Activated CD8-positive, alpha-beta T cell treated with anti-CD3 and anti-CD28 coated beads for 36 hours (primary cell): ENCODE measurements at places on chromosomes 5 and 9.

DNA sequence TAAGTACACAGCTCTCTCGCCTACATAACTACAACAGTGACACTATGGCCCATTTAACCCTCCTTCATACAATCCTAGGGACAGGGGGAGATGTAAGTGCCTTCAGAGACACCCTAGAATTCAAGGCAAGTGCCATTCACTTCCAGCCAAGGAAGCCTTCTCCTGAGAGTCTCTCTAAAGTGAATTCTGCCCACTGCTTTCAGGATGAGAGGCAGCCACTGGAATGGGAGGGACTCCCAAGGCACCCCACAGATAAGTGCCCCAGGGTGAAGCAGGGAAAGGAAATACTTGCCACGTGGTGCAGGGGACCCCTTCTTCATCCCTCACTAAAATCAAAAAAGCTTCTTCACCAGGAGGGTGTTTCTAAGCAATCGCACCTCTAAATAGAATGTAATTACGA, 283.7 kb downstream of the ZNF608 start:
- no peak for DNase-seq

- DNase-seq = no peak
These were observed 726.1 kb upstream of the ADAMTS16 start for GRCh38 chr5:4413996-4414395.

- no peak for DNase-seq
These were observed 338.6 kb downstream of the SLIT3 start for GRCh38 chr5:168962306-168962705.

DNA sequence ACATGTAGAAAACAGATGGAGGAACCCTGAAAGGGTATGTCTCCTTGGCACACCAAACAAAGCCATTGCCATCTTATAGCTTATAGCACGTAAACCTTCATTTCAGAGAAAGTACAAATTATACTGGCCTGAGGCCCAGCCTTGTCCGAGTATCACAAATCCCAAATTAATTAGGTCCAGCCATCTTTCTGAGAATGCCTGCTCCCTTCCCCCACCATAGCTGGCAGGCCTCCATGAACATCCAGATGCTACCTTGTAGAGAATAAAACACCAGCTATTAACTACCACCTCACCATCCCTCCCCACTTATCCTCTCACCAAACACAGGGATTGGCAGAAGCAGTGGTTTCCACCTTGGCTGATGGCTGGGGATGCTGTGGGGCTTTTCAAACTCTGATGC, 224.0 kb downstream of the SPOCK1 start:
- no peak for DNase-seq

DNA sequence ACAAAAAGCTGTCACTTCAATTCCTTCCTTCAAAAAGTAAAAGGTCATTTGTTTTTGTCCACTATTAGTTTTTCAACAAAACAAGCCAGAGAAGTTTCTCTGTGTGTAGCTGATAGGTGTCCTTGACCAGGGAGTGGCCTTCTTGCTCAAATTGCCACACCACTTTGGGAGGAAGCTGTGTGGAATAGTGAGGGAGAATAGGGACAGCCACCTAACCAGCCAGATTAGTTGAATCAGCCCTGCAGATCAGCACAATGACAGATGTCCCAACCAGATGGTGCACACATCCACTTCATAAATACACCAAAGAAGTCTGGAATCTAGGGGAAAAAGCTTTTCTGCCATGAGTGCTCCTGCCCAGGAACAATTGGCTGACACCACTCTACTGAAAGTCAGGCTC, 37.2 kb downstream of the NREP start:
- DNase-seq = no peak

DNA sequence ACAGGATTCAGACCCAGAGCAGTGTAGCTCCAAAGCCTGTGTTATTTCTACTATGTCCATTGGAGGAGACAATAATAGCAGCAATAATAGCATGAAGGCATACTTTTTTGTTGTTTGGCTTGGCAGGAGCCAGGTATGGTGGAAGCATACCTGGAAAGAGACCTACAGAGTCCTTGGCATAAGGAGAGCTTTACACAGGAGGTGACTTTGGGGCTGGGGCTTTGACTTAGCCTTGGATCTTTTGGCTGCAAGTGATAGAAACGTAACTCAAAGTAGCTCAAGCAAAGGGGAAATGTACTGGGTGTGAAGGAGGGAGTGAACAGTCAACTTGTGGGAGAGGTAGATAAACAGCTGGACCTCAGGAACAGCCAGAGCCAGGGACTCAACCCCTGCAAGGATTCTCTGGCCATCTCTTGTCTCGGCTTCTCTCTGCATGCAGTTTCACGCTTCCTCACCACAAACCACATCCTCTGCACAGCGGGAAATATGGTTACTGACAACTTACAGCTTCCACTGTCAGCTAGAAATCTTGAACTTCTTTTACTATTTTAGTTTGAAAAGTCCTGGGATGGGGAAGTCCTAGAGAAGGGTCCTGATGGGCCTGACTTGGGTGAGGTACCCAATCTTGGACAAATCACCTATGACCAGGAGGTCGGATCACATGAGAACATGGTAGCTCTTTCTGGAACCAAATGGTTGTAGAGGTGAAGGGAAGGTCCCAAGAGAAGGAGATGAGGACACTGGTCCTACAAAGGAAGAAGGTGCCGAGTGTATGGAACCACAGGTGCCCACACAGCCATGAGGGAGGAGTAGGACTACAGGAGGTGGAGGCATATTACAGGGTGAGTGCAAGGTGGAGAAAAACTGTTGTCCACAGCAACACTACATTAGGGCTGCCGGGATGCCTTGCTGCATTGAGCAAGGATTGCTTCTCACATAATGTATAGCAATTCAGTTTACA, 47.0 kb upstream of the TGFBR1 start:
- peak; percentile 94 for DNase-seq

- no peak for DNase-seq
These were observed 16.4 kb downstream of the ISL1 start for GRCh38 chr5:51399643-51400006.

- DNase-seq = peak; percentile 41
These were observed 722 bp downstream of the TBC1D9B start for GRCh38 chr5:179906795-179907555.

- DNase-seq = no peak
These were observed 1011.8 kb upstream of the ARRDC3 start for GRCh38 chr5:92394936-92395335.

- no peak for DNase-seq
These were observed 136.7 kb upstream of the MOCS2 start for GRCh38 chr5:53246042-53246836.

DNA sequence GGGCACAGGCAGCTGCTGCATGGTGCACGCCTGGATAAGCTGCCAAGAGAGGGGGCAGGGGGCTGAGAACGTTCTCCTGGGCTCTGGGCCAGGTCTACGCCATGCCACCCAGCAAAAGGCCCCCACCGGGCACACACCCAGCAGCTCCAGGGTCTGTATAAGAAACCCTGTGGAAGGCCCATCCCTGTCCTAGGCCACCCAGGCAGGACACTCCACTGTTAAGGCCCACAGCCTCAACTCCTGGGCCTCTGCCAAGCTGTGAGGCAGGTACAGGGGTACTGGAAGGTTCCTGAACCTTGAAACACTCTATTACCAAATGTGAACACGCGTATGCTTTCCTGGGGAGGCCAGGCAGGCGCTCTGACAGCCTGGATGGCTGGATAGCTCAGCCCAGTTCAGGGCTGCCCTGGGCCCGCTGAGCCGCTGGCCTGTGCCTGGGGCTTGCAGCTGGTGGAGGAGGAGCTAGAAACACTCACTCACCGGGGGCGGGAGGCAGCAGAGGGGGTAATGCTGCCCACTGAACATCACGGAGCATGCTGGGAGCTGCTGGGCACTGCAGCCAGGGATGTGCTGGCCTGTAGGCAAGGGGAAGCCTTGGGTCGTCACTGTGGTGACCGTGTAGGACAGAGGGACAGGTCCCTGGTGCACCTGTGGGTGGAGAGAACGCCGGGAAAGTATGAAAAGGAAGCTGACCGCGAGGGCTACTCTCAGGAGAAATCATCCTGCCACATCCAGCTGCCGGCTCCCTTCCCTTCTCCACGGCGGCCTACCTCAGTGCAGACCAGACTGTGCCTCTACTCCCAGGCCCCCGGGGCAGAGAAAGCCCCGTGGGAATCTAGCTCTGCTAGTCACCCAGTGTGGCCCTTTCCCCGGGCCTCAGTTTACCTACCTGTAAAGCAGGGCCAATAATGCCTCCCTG, 6.0 kb downstream of the RNF44 start:
- peak; percentile 65 for DNase-seq

DNA sequence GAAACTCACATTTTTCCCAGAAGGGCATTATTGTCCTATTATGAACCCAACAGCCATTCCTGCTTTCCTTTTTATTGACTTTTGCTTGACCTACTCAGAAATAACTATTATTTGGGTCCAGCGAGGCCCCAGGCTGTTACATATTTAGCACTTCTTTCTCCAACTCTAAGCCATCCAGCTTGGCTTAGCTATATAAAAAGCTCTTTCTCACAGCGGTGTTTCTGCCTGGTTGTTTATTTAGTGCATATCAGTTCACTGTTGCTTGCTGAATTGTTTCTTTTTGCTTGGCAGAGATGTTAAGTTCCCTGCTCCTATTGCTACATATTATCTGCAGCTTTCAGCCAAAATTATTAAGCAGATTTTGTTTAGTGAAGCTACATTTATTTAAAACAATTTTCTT, 1156.8 kb upstream of the SEMA6A start:
- no peak for DNase-seq

- DNase-seq = no peak
These were observed 56.1 kb downstream of the SHB start for GRCh38 chr9:38012767-38013450.

DNA sequence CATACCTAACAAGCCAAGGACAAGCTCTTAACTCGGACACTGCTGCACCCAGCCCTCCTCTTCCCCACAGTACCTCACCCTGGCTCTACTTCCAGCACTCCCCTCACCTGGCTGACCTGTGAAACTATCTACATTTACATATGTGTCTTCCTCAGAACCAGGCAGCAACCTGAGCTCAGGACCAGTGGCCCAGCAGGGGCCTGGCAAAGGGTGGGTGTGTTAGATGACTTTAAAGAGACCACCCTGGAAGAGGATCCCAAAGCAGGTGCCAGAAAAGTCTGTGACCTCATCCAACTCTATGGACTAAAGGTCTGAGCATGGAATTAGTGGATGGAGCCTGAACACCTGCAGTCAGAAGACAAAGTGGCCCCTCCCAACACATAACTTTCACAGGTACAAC, 400.9 kb downstream of the SPOCK1 start:
- DNase-seq = no peak

DNA sequence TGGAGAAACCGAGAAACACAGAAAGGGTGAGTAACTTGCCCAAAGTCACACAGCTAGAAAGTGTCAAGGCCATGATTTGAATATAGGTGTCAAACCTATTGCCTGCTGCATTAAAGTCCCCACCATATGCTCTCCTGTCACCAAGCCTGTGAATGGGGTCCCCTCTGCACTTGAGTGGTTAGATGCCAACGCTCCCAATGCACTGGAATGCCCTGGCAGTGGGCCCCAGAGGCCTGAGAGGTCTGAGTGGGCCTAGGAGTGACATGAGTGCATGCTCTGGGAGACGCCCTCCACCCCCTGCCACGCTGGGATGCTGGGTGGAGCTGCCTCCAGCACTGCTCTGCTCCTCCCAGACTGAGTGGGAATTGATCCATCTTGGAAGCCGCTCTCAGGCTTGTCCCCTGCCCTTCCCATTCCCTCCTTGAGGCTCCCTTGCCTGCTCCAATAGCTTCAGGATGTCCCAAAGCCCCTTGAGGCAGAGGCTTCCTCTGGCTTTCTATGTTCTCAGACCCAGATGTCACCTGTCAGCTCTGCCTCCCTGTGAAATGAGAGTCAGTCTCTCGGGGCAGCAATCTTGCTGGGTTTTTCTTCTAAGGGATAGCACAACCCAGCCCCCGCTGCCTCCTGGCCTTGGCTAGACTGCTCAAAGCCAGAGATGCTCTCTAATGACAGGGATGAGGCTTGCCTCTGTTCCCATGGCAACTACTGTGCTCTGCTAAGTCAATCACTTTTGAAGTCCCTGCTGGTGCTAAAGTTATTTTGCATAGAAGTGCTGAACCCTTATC, 6.6 kb upstream of the ARSI start:
- DNase-seq = no peak

- DNase-seq = no peak
These were observed 493.3 kb downstream of the PRELID2 start for GRCh38 chr5:145341842-145342241.
